NCI-H1436 treated with DMSO at 0.1 percent for 48 hours (cell line): ENCODE measurements at places on chromosomes 13 and 19.
A peak's percentile ranks its signal among the peaks of the same experiment; 100 is the strongest.

- no peak for DNase-seq
Observed at GRCh38 chr13:31012655-31013024, 80.2 kb downstream of the TEX26 start.

DNA sequence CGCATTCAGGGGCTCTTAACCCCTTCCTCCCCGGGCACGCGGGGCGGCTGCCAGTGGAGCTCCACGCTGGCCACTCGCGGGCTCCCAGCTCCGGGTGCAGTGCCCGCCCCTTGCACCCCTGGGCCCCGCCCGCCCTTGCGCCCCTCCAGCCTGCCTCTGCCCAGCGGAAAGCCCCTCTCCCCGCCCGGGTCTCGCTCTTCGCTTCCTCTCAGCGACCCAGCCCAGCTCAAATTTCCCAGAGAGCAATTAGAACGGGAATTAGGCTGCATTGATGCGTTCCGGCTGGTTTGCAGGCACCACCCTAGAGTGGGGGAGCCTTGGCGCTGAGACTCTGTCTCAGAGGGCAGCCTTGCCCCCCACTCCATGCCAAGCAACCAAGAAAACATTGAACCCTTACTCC, 1.8 kb upstream of the GSX1 start:
- no peak for DNase-seq

DNA sequence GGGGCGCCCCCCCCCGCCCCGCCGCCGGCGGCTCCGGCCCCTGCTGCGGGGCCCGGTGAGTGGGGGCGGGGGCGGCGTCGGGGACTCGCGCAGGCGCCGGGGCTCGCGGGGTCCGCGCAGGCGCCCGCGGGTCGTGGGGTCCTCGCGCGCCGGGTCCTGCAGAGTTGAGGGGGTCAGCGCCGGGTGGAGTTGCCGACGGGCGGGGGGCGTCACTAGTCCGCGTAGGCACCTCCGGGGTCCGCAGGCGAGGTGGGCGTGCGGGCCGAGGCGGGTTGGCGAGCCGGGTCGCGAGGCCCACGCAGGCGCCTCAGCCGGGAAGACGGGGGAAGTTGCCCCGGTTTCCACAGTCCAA, 365 bp downstream of the PPP6R1 start:
- DNase-seq: no peak

DNA sequence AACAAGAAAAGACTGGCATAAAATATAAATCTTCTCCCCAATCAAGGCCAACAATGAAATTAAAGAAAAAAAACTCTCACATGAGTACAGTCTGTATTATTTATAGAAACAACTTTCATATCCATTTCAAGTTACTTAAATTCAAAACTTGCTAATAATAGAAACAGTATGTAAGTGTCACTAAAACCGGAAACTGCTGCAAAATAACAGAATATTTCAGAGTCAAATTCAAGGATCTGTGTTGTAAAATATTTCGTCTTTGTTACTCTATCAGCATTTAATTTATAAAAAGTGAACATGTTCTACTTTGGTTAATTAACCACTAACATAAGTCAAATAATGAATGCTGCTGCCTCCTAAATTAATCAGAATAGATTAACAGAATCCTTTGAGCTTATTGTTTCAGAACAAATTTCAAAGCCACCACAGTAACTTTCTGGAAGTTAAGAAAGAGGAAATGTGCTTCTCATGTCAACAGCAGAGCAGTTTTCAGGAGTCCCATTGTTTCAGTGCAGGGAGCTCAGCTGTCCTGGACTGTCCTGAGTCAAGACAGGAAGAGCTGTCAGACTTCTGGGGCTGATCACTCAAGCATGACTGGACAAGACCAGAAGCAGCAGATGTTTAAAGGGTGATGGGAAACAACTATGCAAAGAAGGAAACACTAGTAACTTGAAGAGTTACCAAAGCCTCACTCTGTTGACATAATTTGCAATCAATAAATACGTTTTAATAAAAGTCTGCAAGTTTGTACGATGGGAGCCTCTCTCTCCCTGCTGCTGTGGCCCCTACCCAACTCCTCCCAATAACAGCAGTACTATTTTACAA, 76.9 kb downstream of the FOXO1 start:
- DNase-seq: no peak

GRCh38 chr19:38898788-38899446, 501 bp downstream of the SIRT2 start:
- DNase-seq: no peak

DNA sequence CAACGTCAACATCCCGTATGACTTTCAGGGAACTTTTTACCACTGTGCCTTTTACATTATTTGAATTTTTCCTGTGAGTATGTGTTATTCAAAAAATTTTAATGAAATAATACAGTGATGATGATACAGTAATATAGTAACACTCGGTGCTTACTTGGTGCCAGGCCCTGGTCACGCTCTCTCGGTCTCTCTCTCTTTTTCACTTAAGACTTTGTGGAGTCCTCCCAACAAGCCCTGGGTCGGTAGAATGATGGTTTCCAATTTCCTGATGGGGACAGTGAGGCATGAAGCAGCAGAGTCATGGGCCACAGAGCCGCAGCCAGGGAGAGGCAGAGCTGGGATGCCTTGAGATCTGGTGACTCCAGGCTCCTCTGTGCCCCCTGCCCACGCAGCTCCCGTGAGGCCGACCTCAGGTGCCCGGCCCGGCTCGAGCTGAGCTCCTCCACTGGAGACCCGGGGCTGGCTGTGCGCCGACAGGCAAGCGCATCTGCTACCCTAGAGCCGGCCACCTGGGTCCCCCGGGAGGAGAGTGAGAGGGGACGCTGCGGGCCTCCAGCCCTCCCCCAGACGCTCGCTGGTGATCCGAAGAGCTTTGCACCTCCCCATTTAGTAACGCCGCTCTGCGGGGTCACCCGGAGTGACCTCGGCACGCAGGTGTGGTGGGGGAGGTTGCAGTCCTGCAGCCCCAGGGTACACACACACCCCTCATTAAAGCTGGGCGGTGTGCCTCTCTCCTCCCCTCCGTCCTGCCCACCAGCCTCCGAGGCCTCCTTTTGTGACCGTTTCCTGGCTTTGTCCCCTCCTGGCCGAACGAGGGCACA, 4.4 kb upstream of the SBK3 start:
- peak; percentile 32 for DNase-seq

GRCh38 chr19:45774765-45775164, 5.7 kb upstream of the SIX5 start:
- DNase-seq: no peak

- DNase-seq: no peak
Observed at GRCh38 chr19:49851456-49852259, 699 bp downstream of the PTOV1 start.

DNA sequence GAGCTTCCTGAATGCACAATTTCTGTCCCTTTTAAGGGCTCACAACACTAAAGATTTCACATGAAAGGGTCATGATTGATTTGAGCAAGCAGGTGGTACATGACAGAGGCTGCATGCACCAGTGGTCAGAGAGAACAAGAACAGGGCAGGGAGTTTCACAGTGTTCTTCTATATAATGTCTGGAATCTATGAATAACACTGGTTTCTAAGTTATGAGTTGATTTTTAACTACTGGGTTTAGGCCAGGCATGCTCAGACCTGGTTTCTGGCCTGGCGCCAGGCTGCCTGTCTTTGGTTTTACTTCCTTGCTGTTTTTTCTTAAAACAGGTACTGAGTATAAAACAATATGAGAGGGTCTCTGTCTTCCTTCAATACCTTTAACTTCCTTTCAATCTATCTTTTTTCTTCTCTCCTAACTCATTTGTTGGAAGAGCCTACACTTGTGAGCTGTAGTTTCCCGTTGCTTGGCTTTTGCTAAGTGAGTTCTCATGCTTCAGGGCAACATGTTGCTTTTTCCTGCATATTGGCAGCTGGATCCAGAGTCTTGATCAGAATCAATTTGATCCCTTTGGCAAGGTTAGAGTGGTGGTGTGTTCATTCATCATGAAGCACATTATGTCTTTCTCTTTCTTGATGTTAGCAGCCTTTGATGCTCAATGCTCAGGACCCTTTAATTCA, 38.5 kb upstream of the FGF14 start:
- no peak for DNase-seq

DNA sequence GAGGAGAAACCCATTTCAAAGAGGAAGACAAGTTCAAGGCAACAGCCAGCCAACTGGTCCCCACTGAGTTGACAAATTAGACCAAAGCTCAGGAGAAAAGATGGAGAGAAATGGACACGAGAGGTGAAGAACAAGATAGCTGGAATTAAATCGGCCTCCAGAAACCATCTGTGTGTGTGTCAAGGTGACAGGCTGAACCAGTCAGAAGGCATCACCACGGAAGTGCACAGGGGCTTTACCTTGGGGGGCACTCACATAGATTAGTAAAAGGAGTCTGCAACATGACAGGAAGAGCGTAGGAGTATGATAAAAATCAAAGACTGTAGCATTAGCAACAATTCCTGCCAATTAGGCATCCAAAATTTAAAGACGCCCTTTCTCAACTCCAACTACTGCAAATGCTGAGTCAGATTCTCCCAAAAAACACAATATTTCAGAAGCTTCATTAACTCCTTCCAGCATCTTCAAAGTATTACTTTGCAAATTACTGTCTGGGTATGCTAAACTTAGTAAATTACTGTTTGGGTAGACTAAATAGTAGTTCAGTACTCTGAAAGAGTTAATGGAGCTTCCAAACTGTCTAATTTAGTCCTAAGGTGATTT, 66.2 kb downstream of the FOXO1 start:
- DNase-seq: no peak

DNA sequence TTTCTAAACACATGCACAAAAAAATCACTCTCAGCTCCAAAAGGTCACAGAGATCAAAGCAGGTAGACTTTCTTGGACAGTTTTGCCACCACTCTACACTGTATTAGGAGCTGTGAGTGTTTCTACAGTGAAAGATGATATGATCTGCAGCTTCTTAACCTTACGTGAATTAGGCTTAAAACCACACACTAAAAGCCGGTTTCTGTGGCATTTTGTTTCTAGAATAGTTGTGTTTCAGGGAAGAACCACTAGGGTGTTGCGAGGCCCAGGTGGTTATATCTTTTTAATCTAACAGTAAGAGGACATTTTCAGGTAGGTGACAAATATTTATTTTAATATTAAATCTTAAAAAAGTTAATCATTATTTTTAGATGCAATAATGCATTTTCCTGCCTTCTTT, 216.4 kb downstream of the KLF5 start:
- DNase-seq: no peak

- DNase-seq: no peak
Observed at GRCh38 chr13:109256866-109257760, 529.3 kb downstream of the IRS2 start.

GRCh38 chr19:1106841-1107660, 3.3 kb downstream of the GPX4 start:
- DNase-seq: no peak

DNA sequence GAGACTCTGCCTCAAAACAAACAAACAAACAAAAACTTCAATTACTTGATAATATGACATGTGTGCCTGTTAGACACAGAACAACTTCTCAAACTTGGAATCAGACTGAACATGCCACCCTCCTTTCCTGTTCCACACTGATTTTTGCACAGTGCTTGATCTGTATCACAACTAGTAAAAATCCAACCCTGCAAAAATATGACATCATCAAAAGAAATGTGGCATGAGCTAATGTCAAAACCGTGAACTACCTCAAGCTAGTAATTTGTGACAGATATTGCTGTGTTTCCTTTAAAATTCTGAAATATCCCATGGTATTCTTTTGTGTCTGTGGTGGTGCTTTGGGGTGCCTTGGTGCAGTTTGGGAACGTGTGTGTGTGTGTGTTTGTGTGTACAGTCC, 8.2 kb downstream of the MYCBP2 start:
- DNase-seq: no peak
